Naive B cell (primary cell): ENCODE measurements at places on chromosomes 7 and 10. TPM values are rescaled to one million over a fixed set of nuclear protein-coding genes. Genes with fewer than 3 reads are reported as not detected.

DNA sequence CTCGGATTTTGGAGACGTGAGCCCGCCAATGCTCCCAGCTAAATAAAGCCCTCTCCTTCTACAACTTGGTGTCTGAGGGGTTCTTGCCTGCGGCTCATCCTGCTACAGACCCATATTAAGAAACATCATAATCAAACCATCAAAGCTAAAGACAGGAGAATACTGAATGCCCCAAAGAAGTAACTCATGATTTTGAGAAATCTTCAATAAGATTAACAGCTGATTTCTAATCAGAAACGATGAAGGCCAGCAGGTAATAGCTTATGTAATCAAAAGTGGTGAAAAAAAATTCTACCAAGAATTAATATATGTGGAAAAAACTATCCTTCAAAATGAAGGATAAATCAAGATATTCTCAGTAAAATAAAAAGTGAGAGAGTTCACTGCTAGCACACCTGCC lies 130.3 kb downstream of the DNAJC1 start:
- H3K27me3 ChIP-seq, result no peaks in the 10 kb centered on the region
- H3K4me3 ChIP-seq, result no peak overlapping the region
- H3K4me1 ChIP-seq, result no peaks in the 10 kb centered on the region
- DNase-seq, result no peak
- no peak overlapping the region for H3K27ac ChIP-seq

- no peak overlapping the region for H3K27ac ChIP-seq
- peaks cover 75% of the 10 kb centered on the region for H3K36me3 ChIP-seq
- no peak overlapping the region for H3K4me3 ChIP-seq
- no peak for DNase-seq
- peaks cover 2% of the 10 kb centered on the region for H3K4me1 ChIP-seq
- H3K27me3 ChIP-seq, result no peaks in the 10 kb centered on the region
These were observed 104.3 kb downstream of the TRIM24 start for GRCh38 chr7:138564365-138564764.

DNA sequence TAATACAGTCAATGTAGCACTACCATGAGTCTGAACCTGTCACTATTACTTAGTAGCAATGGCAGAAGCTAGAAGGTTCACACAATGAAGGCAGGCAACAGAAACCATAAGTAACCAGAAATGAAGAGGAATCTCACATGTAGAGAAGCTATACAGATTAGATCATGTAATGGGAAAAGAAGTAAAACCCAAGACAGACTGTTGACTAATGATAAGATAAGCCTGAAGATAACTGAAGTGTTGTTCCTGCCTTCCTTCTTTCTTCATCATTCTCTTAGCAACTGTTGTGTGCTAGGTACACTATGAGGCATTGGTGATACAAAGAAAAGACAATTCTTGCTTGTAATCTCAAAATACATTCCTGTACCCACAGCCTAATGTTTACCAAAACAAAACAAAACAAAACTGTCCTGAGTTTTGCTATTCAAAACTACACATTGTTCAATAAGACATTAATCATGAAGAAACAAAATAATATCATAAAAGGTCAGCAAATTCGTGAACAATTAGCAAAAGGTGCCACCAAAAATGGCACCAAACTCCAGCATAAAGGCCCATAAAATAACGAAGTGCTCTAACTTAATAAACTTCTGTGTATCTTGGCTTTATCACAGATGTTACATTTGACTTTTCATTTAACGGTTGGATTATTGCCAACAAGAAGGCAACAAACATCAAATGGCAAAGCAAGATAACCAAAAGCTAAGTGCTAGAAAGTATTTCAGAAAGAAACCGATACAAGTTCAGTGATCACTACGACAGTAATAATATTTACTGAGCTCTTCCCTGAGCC lies 27.1 kb downstream of the ZNF800 start:
- peaks cover 13% of the 10 kb centered on the region for H3K4me1 ChIP-seq
- DNase-seq, result no peak
- no peak overlapping the region for H3K4me3 ChIP-seq
- no peaks in the 10 kb centered on the region for H3K27me3 ChIP-seq
- no peaks in the 10 kb centered on the region for H3K36me3 ChIP-seq

Gene HKDC1
- not detected for polyA plus RNA-seq
